Endodermal cell (in vitro differentiated cells): ENCODE measurements at places on chromosomes 4 and X. TPM values are rescaled to one million over a fixed set of nuclear protein-coding genes. Genes with fewer than 3 reads are reported as not detected.

SSX4 gene
- 0.63 to 1.6 TPM (median 1.00 TPM) in 3 replicates for total RNA-seq

DMD gene
- 15.8 to 23.4 TPM (median 19.6 TPM) in 3 replicates for total RNA-seq

HSD17B13 gene
- total RNA-seq, result not detected in 2 replicates

MCUB gene
- 0.45 to 1.1 TPM (median 1.00 TPM) in 3 replicates for total RNA-seq

C4orf51 gene
- 5.0 and 6.8 TPM in 2 replicates for total RNA-seq

DOCK11 gene
- 3.1 and 3.3 TPM in 2 replicates for total RNA-seq

MAGEC1 gene
- not detected in 3 replicates for total RNA-seq

DCAF8L2 gene
- not detected in 2 replicates for total RNA-seq

DNA sequence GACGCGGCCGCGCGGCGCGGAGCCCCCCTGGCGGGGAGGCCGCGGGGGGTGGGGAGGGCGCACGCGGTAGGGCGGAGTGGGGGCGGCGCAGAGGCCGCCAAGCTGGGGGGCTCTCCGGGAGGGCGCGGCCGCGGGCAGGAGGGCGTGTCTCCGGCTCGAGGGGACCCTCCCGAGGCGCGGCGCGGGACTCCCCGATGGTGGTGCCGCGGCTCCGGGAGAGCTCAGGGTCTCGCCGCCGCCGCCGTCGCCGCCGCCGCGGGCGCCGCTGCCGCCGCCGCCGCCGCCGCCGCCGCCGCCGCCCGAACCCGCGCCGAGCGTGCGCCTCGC, 165 bp upstream of the PTCHD1 start:
- no peak for DNase-seq

GRCh38 chrX:155632431-155633100, 19.8 kb upstream of the TMLHE start:
- no peak for DNase-seq

DNA sequence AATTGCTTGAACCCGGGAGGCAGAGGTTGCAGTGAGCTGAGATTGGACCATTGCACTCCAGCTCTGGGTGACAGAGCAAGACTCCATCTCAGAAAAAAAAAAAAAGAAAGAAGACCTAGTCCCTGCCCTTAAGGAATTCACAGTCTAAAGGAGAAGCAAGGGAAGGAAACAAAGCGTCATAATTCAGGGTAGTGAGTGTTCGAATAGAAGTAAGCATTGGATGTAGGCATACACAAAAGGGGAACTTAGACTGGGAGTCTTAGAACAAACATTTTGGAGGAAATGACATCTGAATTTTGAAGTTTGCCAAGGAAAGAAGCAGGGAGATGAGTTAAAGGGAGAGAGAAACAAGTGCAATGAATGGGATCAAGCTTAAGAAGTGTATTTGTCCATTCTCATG, 32.4 kb downstream of the PPM1K start:
- no peak for DNase-seq

GRCh38 chr4:172982151-172982590, 186.4 kb upstream of the GALNT7 start:
- no peak for DNase-seq

GRCh38 chr4:113531572-113531971, 230.0 kb downstream of the CAMK2D start:
- DNase-seq, result no peak

DNA sequence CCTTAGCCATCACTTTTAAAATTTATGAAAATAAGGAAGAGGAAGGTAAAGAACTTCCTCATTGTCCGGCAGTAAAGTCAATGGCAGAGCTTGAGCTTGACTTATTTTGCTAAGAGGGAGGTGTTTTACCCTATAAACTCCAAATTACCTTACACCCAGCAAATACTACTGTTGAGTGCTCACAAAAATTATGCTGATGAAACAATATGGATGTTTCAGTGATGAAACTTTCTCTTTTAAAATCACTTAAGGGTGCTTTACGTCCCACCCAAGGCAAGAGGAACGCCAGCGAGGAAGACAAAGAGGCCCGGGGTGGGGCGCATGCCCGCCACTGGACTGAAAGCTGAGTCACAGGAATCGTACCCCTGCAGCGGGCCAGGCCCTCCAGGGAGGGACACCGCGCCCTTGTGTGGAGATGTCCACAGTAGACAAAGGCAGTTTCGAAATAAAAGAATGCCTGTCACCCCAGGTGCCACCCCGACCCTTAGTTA, 560 bp upstream of the TMSB4X start:
- peak; percentile 81 for DNase-seq

DNA sequence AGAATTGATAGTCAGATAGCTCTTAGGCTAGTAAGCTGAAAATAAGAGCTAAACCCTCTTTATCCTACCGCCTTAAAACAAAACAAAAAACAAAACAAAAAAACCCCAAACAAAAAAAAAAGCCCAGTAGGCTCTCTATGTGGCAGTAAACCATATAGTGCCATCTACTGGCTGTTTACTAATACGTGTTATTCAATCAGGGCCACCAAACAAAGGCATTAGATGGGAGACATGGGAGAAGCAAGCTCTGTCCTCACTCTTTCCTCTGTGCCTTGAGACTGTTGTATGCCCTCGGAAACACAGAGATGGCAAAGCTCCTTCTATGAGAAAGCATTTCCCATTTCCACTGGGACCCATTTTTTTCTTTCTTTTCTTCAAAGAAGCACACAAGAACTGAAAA, 148.8 kb upstream of the MID1 start:
- DNase-seq, result no peak

GRCh38 chrX:64642482-64642881, 247.2 kb upstream of the MTMR8 start:
- peak; percentile 57 for DNase-seq

- no peak for DNase-seq
These were observed 49.9 kb downstream of the PCDH7 start for GRCh38 chr4:30770049-30770549.

- peak; percentile 59 for DNase-seq
These were observed 1444.2 kb downstream of the ADGRL3 start for GRCh38 chr4:62644372-62644771.

DNA sequence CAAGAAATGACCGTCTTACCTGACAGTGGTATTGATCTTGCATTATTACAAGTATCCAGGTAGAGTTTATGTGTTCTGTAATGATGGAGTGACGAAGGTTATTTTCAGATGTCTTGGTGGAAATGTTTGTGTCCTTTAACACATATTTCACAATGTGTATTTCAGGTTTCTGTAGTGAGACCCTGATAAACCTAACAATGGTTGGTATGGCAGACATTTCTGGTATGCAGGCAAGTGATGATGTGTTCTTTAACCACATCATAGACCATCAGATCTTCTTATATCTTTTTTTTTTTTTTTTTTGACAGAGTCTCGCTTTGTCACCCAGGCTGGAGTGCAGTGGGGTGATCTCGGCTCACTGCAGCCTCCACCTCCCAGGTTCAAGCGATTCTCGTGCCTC, 14.6 kb upstream of the ATXN3L start:
- DNase-seq, result no peak

DNA sequence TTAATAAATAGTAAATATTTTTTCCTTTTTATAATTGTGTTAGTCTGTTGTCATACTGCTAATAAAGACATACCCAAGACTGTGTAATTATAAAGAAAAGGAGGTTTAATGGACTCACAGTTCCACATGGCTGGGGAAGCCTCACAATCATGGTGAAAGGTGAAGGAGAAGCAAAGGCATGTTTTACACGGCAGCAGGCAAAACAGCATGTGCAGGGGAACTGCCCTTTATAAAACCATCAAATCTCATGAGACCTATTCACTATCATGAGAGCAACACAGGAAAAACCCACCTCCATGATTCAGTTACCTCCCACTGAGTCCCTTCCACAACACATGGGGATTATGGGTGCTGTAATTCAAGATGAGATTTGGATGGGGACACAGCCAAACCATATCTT, 45.8 kb upstream of the TMPRSS11B start:
- no peak for DNase-seq

- no peak for DNase-seq
These were observed 7.0 kb upstream of the BMP3 start for GRCh38 chr4:81023484-81023883.

- no peak for DNase-seq
These were observed 99.2 kb upstream of the RAPGEF2 start for GRCh38 chr4:159003420-159004253.

GRCh38 chrX:17432158-17432557, 57.2 kb downstream of the NHS start:
- DNase-seq, result no peak

DNA sequence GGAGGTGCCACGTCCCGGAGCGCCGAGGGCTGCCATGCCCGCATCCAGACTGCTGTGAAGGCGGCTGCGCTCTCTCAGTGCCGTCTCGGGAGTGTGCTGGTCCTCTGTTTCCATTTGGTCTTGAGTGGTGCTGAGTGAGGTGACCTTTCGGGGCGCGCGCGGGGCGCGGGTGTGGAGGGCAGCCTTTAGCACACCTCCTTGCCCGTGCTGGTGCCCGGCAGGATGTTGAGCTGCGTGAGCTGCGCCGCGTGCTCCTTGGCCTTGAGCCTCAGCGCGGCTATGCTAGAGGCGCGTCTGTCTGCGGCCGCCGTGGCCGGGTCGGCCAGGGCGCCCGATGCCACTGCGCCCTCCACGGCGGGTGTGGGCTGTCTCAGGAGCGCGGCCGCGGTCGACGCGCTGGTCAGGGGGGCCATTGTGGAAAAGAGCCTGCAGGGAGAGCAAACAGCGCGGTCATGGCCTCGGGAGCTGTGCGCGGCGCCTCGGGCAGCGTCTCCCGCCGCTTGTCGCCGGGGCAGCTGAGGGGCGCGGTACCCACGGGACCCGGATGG, 11.2 kb downstream of the ARX start:
- peak; percentile 81 for DNase-seq

DNA sequence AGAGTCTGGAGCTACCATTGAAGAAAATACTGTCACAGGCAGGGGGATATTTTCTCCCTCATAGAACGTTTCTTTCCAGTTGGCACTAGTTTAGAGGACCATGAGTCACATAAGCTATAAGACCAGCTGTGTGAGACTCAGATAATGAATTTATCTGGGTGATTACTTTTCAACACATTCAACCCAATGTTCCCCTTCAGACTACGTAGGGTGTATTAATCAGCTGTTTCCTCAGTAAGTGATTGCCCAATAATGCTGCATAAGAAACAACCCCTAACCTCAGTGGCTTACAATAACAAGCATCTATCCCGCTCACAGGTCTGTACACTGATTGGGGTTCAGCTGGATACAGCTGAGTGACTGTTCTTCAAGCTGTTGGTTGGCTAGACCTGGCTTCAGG, 38.1 kb downstream of the CBLL2 start:
- DNase-seq, result no peak

GRCh38 chr4:128394778-128395177, 107.2 kb upstream of the PGRMC2 start:
- DNase-seq, result no peak

GRCh38 chr4:2963966-2964471, 648 bp downstream of the GRK4 start:
- DNase-seq, result peak; percentile 62
